ENCODE measurements at places on chromosomes 7 and 10.

DNA sequence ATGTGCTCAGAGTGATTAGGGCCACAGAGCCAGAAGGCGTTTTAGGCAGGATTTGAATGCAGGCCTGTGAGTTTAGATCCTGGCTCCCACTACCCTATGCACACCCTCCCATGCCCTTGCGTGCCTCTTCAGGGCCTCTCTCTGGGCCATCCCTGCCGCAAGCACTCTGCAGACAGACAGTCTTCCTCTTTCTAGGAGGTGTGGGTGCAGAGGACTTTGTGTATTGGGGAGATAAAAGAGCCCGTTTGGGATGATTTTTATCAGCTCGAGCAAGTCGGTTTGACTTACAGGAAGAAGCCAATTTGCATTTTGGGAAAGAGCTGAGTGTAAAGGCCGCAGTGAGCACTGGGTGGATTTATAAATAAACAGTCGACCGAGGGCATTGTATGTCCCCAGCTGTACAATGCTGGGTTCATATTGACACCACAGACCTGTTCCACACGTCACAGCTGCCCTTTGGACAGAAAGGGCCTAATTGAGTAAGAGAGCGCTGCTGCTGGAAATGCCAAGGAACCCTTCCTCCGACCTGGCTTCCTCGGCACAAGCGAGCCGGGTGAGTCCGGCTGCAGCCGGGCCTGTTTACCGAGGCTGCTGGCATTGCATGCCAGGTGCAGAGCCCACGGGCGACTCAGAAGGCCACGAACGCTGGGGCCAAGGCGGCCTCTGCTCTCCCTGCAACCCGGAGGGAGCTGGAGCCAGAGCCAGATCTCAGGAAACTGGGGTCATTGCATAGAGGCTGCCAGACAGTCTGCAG, 25.1 kb downstream of the ZMIZ1 start:
- no peak for DNase-seq

- DNase-seq, result no peak
Observed at GRCh38 chr10:78139341-78139740, 105.7 kb downstream of the RPS24 start.

DNA sequence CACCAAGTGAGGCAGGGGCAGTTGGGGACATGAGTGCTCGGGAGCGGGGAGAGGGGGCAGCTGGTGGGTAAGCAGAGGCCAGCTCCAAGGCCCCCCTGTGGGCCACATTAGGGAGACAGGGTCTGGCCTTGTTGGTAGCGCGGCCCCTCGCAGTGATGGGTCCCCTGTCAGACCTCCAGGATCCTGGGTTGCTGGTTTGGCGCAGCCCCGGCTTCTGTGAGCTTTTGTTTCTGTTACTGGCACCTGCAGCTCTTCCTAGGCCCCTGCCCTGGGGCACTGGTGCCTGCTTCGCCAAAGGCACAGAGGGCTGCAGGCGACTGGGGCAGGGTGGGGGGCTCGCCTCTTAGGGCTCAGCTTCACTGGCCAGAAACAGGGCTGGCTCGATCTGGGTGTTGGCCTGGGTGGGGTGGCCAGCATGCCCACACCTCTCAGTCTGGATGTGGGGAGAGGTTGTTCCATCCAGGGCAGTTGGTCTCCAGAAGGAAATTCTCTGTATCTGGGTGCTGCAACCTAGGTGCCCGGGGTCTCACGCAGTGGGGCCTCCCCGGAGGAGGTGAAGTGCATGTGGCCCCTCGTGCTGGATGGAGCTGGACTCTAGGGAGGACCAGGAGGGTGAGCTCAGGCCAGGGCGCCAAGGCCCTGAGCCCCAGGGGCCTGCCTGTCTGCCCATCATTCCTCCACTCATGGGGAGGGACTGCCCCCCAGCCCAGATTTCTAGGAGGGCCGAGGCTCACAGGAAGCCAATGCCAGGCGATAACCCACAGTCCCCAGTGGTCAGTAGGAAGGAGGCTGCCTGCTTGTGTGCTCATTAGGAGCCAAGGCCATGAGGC, 138.6 kb downstream of the LHPP start:
- no peak for DNase-seq

DNA sequence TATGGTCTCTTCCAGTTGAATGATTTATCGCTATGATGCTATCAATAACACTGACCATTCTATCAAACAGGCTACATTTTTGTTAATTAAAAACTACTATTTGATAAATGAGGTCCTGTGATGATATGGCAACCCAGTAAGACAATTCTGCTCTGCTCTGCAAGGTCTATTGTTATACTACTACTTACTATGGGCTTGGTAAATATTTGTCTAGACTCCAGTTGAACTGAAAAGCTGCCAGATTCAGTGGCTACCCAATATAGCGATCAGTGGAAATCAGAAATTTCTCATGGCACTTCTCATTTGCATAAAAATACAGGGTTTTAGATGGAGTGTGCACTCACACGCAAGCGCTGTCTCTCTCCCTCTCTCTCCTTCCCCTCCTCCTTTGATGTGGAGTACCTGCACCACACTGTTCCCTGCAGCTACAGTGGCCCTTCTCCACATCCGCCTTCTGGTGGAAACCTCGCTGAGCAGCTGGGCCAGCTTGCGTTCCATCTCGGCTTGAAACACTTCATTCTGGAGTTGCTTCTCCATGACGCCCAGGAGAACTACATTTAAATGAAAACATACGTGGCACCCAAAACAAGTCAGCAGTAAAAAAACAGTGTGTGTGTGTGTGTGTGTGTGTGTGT, 77.9 kb downstream of the KIAA1549 start:
- no peak for DNase-seq

DNA sequence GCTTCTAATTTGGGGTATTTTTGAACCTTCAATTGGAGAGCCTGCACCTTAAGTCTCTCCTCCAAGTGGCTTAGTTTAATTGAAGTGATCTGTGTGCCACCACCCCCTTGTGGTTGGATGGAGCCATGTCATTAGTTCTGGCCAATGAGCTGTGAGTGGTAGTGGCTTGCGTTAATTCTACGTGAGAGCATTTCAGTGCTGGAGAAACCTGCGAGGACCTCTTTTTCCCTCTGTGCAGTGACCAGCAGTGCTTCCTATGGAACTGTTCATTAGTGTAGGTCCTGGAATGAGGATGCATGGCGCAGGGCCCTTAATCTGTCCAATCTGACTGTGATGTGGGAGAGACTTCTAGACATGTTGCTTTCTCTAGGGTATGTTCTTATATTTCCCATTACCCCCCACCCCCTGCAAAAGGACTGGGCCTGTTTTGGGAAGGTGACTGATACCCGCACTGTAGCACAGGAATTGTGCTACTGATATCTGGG, 3.8 kb downstream of the HILPDA start:
- DNase-seq, result no peak

GRCh38 chr7:42573881-42574672, 337.1 kb upstream of the GLI3 start:
- no peak for DNase-seq

DNA sequence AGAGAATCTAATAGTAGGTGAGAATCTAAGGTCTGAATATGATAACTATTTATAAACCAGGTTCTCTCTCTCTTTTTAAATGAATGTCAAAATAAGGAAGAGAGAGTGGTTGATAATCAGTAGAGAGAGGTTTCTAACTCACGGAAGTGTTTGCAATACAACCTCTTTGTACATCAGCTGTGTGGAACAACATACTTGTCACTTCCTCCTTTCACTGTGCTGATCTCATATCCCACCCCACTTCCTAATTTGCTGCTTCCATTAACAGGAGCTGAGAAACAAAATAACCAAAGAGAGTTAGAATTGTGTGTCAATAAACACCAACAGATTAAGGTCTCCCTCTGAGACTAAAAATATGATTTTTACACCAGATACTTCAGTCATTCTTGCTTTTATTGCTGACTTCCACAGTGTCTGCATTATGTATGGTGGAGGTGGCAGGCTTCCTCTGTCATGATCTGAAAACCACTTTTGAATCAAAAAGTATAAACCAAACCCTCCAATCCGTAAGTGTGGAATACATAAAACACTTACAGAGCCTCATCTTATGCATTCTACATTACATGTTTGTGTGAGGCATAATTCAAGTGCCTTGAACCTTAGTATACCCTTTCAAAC, 25.0 kb downstream of the CACUL1 start:
- DNase-seq, result no peak

DNA sequence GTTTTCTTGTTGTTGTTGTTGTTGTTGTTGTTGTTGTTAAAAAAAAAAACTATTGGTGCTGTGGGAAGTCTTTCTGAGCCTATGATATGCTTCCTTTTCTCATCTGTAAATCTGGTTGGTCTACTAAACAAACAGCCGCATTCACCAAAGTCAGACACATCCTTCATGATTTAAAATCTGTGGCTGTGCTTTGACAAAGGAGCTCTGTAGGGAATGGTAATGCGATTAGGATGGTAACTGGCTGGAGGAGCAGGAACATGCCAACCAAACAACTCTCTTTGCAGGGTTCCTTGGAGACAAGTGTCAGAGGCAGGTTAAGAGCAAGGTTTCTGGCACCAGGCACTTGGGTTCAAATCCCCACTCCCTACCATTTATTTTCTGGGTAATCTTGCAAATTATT, 14.9 kb upstream of the SP4 start:
- no peak for DNase-seq

DNA sequence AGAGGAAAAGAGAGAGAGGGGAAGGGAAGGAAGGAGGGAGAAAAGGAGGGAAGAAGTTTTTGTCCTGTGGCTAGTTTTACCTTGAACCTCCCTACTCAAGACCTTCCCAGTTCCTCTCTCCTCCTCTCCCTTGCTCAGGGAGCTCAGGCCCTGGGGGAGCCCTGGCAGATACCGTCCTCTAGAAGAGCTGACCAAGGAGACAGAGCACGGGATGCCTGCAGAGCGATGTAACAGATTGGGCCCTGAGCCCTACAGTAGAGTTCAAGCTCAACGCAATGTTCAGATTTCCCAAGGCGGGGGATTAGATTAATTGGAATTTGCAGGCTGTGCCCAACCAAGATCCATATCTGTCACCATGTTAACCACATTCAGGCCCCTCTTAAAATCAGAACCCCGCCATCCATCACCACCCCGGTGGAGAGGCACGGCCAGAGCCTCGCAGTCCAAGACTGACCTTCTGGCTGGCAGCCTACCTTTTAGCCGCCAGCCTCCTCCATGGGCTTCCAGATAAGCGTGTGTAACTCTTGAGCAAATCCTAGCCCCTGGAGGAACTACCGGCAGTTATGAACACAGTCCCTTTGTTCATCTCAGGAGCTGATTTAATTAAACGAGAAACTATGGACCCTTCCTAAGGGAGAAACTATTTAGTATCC, 70.6 kb downstream of the KCNMA1 start:
- no peak for DNase-seq

DNA sequence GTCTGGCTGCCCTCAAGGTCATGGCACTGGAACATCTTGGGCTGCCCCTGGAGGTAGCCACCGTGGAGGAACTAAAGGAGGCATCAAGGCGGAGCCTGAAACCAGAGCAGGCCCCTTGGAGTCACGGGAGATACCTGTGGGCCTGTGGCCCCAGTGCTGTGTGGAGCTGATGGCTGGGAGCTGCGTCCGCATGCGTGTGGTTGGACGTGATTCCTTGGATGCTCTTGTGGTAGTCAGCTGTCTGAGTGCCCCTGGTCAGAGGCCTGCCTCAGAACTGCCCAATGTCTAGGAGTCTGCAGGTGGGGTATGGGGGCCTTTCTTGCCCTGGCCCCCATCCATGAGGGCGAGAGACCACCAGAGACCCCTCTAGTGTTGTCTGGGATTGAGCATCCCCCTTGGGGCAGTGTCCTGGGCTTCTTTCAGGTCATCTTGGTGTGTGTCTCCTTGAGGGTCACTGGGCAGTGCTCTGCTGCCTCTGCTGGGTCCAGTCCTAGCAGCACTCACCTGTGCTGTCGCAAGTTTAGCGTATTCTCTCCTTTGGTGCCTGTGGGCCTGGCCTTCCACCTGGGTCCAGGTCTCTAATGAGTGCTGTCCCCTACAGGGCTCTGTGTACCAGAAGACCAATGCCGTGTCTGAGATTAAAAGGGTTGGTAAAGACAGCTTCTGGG, 8.1 kb downstream of the PGAM2 start:
- no peak for DNase-seq

- no peak for DNase-seq
Observed at GRCh38 chr10:78907551-78908211, 161.1 kb upstream of the ZMIZ1 start.

DNA sequence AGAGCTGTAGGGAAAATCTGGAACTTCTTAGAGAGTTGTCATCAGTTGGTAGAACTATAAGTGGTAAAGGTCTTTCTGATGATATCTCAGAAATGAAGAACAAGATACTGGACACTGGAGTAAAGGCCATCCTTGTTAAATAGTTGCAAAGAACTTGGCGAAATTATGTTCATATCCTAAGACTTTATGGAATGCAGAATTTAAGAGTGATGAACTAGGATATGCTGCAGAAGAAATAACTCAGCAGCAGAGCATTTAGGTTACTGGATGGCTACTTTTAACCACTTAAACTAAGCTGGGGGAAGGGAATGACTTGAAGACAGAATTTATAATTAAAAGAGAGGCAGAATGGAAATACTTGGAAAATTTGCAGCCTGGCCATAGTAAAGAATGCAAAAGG, 23.7 kb downstream of the PTEN start:
- DNase-seq, result no peak

DNA sequence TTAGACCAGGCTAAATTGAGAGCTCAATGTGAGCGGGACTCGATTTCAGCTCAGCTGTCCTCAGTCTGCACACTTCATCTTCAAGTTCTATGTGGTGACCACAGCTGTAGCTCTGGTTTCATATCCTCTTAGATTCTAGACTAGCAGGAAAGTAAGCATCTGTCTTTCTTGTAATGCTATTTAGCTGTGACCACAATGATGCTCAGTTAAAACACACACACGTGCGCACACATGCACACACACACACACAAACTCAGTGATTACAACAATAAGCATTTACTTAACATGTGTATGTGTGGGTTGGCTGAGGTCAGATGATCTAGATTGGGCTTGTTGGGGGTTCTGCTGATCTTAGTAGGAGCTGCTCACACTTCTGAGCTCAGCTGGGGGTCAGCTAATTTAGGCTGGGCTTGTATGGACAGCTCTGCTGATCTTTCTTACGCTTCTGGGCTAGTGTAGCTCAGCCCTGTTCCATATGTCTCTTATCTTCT, 82.5 kb downstream of the ZNF365 start:
- DNase-seq, result no peak

DNA sequence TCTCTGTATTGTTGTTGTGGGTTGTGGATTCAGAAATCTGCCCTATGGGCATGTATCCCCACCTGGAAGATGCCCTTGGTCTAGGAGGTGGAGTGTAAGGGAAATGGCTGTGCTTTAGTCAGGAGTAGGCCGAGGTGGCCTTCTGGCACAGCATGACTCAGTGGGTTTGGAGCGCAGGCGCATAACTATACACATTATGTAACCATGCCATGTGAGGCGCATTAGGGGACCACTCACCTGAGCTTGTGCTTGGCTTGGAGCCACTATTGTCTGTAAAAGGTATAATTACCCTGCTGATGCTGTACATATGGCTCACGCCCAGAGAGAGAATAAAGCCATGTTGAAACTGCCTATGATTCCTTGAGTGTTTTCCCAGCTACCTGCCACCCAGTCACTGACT, 20.6 kb upstream of the ADAMTS14 start:
- no peak for DNase-seq

GRCh38 chr10:4686644-4686996, 139.4 kb upstream of the AKR1E2 start:
- DNase-seq, result no peak

Measured in AG04449 (cell line).